ENCODE measurements at places on chromosomes 3 and 15.

- no peak for DNase-seq
These were observed 8.9 kb upstream of the MAP3K13 start for GRCh38 chr3:185353823-185354614.

DNA sequence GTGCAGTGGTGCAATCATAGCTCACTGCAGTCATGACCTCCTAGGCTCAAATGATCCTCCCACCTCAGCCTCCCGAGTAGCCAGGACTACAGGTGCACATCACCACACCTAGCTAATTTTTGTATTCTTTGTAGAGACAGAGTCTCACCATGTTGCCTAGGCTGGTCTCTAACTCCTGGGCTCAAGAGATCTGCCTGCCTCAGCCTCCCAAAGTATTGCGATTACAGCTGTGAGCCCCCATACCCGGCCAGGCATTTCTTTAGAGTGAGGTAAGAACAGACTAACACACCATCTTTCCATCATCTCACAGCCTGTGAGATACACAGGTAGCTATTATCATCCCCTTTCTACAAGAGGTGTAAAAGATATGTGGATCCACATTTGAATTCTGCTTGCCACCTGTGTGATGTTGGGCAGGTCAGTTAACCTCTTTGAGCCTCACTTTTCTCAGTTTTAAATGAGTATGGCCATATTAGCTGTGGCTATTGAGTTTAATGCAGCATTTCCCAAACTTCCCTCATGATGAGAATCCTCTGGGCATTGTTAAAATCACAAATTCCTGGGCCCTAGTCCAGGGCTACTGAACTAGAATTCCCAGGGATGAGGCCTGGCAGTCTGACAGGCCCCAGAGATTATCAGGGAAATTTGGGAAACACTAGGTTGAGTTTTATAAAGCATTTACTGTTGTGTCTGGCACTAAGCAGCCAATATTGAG, 46.0 kb downstream of the ANP32A start:
- no peak for DNase-seq

GRCh38 chr15:67883234-67883773, 43.5 kb upstream of the RNU6-1 start:
- DNase-seq, result no peak

- DNase-seq, result no peak
These were observed 38.6 kb upstream of the NANOGP8 start for GRCh38 chr15:35123743-35124142.

GRCh38 chr3:193896419-193896818, 239.5 kb upstream of the HES1 start:
- no peak for DNase-seq

GRCh38 chr3:133753779-133754164, 7.6 kb downstream of the TF start:
- no peak for DNase-seq

- no peak for DNase-seq
These were observed 370.1 kb downstream of the LPP start for GRCh38 chr3:188524052-188524451.

- DNase-seq, result no peak
These were observed 32.0 kb downstream of the TM4SF4 start for GRCh38 chr3:149506540-149506939.

DNA sequence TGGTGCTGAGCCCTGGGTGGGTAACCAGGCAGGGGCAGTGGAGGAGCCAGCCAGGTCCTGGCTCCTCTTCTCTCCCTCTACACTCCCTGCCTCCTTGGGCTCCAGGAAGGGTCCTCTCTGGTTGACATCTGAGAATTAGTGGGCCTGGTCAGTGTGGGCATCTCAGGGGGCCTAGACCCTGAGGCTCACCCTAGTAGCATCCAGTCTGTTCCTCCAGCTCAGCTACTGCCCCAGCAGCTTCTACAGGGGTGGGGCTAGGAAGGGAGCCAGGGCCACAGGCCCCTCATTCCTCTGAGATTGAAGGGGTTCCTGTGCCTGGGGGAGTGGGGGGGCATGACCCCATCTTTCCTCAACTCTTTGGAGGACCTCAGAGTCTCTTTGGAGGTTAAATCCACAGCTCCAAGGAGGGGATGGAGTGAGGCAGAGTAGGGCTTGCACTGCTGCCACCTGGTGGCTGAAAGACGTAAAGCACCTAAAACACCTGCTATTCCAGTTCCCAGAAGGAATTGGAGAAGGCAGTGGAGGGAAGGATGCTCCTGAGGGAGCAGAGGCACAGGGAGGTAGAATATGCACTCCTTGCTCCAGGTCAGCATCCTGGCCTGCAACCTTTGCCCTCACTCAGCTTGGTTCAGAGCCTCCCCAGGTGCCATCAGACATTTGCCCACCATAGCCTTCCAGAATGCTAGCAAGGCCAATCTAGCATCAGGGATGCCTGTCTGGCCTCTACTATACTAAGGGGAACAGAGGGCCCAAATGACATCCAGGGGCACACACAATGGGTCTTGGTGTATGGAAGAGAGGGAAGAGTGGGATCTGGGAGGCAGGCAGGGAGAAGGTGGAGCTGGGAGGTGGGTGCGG, 25.1 kb downstream of the C3orf18 start:
- DNase-seq, result no peak

GRCh38 chr3:143442814-143443447, 323.4 kb downstream of the CHST2 start:
- no peak for DNase-seq

GRCh38 chr3:107650788-107651187, 128.0 kb downstream of the BBX start:
- no peak for DNase-seq

GRCh38 chr15:89303986-89304385, 30.6 kb downstream of the POLG start:
- DNase-seq, result no peak

GRCh38 chr3:126848991-126849390, 133.9 kb upstream of the PLXNA1 start:
- DNase-seq, result peak; percentile 29

DNA sequence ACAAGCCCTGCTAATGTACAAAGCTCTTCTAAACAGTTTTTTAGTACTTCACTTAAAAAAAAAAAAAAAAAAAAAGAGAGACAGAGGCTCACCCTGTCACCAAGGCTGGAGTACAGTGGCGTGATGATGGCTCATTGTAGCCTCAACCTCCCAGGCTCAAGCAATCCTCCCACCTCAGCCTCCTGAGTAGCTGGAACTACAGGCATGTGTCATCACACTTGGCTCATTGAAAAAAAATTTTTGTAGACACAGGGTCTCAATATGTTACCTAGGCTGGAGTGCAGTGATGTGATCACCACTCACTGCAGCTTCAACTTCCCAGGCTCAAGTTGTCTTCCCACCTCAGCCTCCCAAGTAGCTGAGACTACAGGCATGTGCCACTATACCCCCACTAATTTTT, 47.6 kb upstream of the HEG1 start:
- DNase-seq, result no peak

- DNase-seq, result no peak
These were observed 1.7 kb upstream of the CCDC50 start for GRCh38 chr3:191327526-191327925.

- no peak for DNase-seq
These were observed 162.6 kb downstream of the THRB start for GRCh38 chr3:24332092-24332491.

Data from vagina (tissue), 2 donors.